Activated CD8-positive, alpha-beta T cell treated with anti-CD3 and anti-CD28 coated beads for 36 hours (primary cell): ENCODE measurements at places on chromosomes 5 and 9.

DNA sequence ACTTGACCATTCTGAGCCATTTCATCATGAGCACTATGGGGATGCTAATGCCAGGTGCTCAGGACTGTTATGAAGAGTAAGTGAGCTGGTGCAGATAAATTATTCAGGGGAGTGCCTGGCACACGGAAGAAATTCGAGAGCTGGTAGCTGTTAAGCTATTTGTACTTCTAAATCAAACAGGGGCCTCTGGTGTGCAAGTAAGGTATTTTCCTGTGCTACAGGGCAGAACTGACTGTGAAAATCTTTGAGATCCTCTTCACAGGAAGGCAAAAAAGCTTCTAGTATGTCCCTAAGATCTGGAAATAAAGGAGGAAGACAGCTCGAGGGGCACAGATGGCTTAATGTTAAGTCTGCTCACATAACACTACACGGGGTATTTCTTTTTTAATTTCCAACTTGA is 106.3 kb upstream of the SPOCK1 start:
- no peak for DNase-seq

DNA sequence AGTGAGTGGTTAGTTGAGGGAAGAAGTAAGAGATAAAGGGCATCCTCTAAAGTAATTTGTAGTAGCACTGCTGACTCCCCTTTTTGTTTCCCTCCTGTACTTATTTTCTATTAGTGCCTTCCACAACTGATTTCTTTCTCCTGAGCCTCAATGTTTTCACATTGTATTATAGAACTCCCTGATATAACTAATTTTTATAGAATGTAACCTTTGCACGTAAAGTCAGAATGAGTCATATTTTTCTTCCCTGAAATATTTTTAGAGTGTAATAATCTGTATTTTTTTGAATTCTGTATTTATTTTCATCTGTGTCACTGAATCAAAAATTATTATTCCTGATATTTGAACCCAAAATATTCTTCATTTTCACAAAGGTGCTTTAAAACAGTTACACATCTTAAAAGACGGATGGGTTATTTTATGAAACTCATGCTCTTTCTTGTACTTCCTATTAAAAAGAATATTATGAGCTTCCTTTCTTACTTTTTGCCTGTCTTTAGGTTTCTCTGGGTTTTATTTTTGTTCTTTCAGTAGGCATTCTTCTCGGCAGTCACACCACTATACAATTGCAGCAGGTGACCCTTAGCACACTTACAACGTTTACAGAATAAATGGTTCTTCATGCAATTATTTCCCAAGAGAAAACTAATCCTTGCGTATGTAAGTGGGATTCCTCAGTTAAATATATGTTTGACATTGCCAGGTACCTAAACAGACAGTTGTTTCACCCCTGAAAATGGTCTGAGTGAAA is 30.5 kb upstream of the DMRTA1 start:
- no peak for DNase-seq

- DNase-seq: no peak
Measured at GRCh38 chr9:32705059-32705458, 69.6 kb upstream of the TAF1L start.

DNA sequence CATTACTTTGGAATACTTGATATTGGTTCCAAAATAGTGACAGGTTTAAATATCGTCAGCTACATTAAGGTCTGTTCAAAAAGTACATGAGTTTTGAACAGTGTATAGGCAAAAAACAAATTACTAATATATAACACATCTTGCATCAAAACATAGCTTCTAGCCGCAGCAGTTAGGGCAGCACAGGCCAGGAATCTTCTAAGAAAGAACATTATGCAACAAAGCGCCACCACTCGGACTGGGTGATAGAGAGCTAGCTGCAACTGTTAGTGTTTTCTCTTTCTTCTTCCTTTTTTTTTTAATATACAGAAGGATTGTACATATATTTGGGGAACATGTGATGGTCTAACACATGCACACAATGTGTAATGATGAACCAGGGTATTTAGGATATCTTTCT is 504.5 kb downstream of the NR2F1-AS1 start:
- no peak for DNase-seq

DNA sequence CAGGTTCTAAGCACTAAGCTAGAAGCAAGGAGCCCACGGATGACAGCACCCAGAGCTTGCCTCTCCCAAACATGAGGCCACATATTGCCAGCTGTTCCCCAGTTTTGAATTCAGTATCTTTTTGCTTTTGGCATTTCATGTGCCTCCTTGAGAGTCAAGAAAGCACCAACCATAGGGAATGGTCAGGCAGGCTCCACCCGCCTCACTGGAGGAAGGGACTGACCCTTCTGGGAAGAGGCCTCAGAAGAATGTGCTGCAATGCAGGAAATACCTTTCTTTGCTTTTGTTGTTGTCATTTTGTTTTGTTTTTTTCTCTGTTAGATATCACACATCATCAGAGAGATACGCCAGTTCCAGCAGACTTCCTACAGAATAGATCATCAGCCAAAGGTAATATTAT is 13.7 kb upstream of the CKMT2 start:
- no peak for DNase-seq

DNA sequence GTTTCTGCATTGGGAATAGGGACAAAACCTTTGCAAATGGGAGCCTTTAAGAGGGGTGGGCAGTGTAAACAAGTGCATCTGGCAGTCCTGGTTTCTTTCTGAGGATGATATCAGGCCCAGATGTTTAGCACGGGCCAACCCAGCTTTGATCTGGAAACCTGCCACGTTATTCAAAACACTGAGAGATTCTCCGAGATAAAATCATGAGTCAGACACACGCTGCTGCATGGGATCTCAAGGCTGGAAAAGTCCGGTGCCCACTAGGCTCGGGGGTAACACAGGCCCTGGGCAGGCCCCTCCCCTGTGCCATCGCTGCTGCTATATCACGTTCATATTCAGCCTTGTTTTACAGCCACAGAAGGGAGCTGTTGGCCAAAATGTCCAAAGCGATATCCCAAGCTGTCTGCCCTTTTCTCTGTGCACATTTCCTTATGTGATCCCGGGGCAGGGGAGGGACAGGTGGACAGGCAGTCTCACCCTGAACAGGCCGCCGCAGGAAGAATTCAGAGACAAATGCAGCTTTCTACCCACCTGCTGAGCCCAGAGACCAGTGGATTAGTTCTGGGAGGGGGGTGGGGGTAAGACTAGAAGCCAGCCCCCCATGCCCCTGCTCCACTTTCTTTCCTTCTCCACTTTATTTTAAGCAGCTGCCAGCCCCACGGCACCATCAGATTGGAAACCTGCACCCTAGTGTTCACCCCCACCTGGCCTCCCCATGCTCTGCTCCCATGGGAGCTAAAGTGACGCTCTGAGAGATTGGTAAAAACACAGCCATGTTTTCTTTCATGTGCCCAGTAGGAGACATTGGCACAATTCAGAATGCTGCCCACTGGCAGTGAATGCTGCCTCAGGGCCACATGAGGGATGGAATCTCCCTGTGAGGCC is 63.1 kb downstream of the TMOD1 start:
- no peak for DNase-seq

GRCh38 chr5:124121198-124121597 is 609.2 kb downstream of the CSNK1G3 start:
- DNase-seq: no peak

DNA sequence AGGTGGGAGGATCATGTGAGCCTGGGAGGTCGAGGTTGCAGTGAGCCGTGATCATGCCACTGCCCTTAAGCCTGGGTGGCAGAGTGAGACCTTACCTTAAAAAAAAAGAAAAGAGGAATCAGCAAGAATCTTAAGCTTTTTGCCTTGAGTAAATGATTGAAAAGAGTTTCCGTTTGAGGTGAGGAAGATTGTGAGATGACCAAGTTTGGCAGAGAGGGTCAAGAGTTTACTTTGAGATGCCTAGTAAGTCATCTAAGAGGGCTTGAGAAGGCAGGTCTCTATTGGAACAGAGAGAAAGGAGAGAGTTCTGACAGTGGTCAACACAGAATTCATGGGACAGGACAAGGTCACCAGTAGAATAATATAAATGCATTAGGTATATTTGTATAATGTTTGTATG is 572.1 kb downstream of the TLE4 start:
- DNase-seq: no peak

GRCh38 chr9:92517046-92517445 is 18.7 kb downstream of the ECM2 start:
- no peak for DNase-seq
